A673 (cell line): ENCODE measurements at places on chromosomes 11 and 22. TPM values are rescaled to one million over a fixed set of nuclear protein-coding genes. Genes with fewer than 3 reads are reported as not detected.

The C22orf31 gene
- not detected in 2 replicates for total RNA-seq

The TOLLIP gene
- total RNA-seq, result 24.0 and 32.5 TPM in 2 replicates

The DDTL gene
- total RNA-seq, result not detected in 2 replicates

The RFPL3 gene
- not detected in 2 replicates for total RNA-seq

The STT3A gene
- total RNA-seq, result 240 and 278 TPM in 2 replicates

The VPREB1 gene
- total RNA-seq, result not detected in 2 replicates

The OPCML gene
- 0.13 and 0.46 TPM in 2 replicates for total RNA-seq

The SWAP70 gene
- total RNA-seq, result 18.9 and 21.1 TPM in 2 replicates
